Dorsolateral prefrontal cortex (tissue), 122 donors: ENCODE measurements at places on chromosomes 4 and X. TPM values are rescaled to one million over a fixed set of nuclear protein-coding genes. Genes with fewer than 3 reads are reported as not detected.

DNA sequence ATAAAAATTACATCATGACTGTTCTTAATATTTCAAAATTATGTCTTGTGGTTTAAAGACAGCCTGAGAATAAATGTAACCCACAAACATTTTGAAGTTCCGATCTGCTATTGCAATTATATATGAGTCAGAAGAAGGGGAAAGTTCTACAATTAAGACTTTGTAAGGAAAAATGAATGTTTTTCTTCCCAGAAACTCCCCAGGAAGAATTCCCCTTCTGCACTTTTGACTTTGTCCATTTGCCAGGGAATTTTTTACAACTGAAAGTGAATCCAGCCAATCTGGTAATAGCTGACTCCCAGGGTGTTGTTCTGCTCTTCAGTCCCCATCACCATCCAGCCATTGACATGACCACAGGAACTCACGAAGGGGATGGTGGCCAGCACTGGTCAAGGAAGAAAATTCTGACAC is 61.6 kb upstream of the NOCT start:
- DNase-seq: no peak

- no peak for DNase-seq
Observed at GRCh38 chr4:82402196-82402775, 28.0 kb downstream of the HNRNPDL start.

GRCh38 chr4:7129871-7130620 is 62.2 kb upstream of the GRPEL1 start:
- DNase-seq: no peak

IQSEC2 gene
- 134 TPM for total RNA-seq

ENPP6 gene
- 11.2 TPM for total RNA-seq

GRCh38 chr4:85747882-85748491 is 273.0 kb downstream of the ARHGAP24 start:
- no peak for DNase-seq

DNA sequence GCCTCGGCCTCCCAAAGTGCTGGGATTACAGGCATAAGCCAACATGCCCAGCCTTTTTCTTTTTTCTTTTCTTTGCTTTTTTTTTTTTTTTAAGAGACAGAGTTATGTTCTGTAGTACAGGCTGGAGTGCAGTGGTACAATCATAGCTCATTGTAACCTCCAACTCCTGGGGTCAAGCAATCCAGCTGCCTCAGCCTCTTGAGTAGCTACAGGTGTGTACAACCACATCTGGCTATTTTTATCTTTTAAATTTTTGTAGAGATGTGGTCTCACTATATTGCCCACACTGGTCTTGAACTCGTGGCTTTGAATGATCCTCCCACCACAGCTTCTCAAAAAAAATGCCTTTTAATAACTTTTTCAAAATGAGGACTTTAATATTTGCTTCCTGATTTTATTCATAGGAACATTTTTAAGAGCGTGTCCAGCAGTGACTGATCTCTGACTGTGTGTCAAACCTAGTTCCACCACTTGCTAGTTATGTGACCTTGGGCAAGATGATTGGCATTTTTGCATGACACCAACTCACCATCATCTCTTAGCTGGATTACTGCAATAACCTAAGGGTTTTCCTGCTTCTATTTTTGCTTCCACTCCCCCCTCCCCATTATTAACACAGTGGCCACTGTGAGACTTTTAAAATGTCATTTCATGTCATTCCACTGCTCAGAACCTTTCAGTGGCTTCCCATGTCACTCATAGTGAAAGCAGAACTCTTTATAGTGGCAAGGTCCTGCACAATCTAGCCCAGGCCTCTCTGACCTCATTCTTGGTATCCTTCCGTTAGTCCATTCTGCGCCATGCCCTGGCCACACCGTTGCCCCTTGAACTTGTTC is 4.5 kb upstream of the TNIP3 start:
- no peak for DNase-seq

GRCh38 chrX:19532709-19533108 is 17.4 kb upstream of the MAP3K15 start:
- no peak for DNase-seq

KLHL13 gene
- 7.4 TPM for total RNA-seq

AVPR2 gene
- not detected for total RNA-seq

DNA sequence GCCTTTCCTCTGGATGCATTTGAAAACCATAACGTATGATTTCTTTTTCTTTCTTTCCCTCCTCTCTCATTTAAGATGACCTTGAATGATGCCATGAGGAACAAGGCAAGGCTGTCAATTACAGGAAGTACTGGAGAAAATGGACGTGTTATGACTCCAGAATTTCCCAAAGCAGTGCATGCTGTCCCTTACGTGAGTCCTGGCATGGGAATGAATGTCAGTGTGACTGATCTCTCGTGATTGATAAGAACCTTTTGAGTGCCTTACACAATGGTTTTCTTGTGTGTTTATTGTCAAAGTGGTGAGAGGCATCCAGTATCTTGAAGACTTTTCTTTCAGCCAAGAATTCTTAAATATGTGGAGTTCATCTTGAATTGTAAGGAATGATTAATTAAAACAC is 142.8 kb downstream of the GRIA2 start:
- DNase-seq: no peak

GRCh38 chr4:57710053-57710452 is 599.9 kb upstream of the IGFBP7 start:
- DNase-seq: no peak

DNA sequence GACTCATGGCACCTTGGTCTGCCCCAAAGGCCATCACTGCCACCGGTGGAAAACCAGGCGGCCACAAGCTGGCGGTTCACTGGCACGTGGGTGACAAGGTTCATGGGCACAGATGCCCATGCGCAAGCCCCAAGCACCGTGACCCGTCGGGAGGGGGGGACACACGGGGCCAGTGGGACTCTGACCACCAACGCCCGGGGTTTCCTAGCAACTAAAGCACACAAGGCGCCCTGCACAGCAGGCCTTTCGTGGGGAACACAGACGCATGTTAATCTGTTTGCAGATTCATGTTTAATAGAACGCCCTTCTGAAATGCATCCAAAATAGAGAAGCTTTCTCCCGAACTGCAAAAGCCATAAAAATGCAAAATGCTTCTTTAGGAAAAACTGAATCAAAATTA is 43.9 kb downstream of the FAM53A start:
- no peak for DNase-seq

USP17L25 gene
- total RNA-seq: not detected

- DNase-seq: no peak
Observed at GRCh38 chr4:75251547-75251946, 262.7 kb downstream of the RCHY1 start.

DNA sequence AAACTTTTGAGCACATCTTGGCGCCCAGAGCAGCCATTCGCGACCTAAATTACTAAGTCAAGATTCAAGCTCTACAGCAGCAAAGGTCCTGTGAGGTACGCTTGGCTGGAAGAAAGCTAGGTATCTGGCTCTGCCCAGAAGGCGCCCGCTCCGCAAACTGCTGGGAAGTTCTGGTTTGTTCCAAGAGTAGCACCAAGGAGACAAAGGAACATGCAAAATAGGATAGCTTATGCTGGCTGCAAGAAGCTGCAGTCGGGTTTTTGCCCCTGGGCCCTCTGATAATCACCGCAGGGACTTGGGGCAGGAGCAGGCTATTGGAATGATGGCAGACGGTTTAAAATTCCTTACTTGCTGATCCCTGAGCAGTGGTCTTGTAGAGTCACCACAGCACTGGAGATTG is 3.0 kb upstream of the TBX22 start:
- no peak for DNase-seq

TRIM60 gene
- not detected for total RNA-seq
